ENCODE measurements at places on chromosomes 11 and 22.
A peak's percentile ranks its signal among the peaks of the same experiment; 100 is the strongest.

DNA sequence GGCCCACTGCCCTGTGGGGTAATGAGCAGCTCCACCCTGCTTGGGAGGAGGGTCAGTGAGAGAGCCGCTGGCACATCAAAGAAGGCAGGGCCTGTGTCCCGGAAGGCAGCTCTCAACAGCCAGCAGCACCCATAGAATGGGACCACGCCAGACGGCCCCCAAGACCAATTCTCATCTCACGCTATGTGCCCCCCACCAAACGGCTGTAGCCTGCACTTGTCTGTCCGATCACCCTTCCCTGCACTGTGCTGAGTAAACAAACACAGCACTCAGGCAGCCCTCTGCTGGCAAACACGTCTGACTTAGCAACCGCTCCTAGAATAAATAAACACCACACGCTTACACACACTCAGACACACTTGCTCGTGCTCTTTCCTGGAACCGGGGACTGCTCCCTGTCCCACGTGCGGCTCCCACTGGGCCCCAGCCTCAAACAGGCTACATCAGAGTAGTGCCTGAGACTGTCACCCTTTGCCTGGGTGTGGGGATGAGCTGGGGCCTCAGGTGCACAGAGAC lies 53.2 kb upstream of the CDON start:
- peak; percentile 95 for DNase-seq

DNA sequence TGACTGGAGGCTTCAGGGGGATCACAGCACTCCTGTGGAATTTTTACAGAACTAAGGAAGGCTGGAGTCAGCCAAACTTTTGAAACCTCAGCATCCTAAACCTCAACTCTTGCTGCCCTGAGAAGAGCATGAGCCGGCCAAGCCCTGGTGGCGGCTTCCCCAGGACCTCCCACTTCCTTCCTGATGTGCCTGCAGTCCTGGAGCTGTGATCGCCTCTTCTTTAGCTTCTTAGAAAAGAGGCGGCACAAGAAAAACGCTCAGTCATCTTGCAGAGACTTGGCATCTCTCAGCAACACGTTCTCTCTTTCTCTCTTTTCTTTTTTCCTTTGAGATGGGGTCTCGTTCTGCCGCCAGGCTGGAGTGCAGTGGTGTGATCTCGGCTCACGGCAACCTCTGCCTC lies 40.4 kb upstream of the AMPD3 start:
- DNase-seq: peak; percentile 21

DNA sequence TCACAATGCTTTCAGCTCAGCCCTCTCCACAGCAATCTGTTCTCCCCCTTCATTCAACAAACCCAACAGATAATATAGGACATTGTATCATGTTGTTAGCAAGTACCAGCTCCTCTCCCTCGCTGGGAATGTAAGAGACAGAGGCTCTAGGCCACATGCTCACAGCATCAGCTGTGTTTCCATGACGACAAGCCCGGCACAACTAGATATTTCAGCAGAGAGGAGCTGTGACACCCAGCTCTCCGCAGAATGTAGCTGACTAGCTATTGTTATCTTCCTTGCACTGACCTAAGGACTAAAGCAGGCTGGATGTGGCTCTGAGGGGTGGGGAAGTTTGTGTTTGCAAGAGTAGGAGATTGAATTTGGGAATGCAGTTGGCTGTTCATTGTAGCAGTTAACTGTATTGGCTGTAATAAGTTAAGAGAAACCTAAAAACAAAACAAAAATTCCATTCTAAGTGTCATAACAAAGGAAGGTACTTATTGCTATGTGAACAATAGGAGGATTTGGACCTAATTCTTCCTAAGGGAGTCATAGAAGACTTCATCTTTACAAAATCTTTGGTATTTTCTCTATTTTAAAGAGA lies 28.0 kb upstream of the RRAS2 start:
- peak; percentile 89 for DNase-seq

DNA sequence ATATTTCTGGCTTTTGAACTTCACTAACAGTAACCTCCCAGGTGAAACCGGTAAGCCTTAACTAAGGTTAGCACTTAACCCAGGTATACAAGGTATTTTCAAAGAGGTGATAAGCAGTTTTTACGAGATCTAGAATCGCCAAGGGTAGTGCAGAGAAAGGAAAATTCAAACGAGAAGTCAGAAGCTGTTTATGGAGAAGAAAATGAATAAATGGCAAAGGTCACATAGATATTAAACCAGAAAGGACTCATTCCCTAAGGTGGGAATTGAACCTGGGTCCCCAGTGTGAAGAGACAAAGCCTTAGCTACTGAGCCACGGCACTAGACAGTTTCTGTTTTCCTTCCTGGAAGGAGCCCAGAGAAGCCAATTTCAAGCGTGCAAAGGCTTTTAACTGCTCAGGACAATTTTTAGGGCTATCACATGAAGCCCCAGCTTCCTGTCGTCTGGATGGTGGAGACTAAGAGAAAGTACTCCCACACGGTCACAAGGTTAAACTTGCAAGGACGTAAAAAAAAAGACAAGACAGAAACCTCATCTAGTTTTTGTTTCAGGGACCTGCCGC lies 5.7 kb upstream of the C1QTNF6 start:
- peak; percentile 36 for DNase-seq

DNA sequence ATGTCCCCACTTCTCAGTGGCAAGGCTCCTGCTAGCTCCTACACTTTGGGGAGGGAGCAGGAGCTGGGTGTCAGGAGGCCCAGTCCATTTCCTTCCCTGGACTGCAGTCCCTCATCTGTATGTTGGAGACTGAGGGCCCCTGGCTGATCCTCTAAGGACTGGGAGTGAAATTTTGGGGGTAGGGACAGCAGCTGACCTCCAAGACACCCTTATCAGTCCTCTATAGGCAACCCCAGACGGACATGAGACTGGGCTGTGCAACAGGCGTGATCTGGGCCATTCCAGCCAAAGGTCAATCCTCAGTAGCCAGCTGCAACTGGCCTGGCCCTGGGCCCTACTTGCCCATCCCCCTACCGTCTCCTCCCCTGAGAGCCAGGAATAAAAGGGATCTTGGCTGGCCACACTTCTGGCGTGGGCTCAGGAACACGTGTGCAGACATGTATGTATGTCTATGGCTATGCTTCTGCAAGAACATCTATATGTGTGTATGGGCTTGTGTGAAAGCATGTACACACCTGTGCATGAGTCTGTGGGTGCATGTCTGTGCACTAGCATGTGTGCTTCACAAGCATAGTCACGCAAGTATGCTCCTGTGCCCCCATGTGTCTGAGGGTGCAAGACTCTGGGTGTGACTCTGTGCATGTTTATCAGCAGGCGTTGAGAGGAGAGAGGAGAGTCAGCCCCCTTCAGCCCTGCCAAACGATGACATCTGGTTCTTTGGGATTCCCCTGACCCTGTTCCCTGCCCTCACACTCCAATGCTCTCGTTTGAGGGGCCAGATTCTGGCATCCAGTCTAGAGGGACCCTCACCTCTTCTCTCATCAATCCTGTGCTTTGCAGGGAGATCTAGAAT lies 24.6 kb upstream of the DGAT2 start:
- DNase-seq: no peak

DNA sequence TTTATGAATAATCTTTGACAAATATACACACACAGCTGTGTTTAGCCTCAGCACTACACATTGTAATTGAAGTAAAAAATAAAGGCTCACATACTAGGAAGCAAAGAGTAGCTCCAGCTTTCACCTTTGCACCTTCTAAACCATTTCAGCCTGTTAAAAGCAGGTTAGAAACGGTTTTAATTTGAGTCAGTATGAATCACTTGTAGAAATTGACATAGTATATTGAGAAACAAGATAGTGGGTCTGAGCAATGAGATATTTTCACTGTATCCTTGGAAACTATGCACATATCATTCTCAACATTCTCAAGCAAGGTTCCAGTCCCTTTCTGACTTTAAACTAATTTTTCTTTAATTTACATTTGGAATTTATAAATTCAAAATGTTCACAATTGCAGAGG lies 380.3 kb downstream of the AASDHPPT start:
- peak; percentile 89 for DNase-seq

GRCh38 chr11:20861322-20861721 lies 191.9 kb downstream of the NELL1 start:
- no peak for DNase-seq

DNA sequence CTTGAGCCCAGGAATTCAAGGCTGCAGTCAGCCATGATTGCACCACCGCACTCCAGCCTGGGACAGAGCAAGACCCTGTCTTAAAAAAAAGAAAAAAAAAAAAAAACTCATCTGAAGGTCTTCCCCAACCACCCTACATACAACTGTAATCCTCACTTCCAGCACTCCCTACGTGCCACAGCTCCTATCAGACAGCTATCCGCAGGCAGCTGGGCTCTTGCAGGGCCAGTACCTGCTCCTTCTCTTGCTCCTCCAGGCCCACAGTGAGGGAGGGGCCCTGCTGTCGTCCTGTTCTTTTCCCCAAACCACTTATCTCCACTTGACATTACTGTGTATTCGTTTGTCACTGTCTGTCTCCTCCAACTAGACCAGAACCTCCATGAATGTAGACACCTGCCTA lies 156.1 kb upstream of the NECTIN1 start:
- DNase-seq: no peak

DNA sequence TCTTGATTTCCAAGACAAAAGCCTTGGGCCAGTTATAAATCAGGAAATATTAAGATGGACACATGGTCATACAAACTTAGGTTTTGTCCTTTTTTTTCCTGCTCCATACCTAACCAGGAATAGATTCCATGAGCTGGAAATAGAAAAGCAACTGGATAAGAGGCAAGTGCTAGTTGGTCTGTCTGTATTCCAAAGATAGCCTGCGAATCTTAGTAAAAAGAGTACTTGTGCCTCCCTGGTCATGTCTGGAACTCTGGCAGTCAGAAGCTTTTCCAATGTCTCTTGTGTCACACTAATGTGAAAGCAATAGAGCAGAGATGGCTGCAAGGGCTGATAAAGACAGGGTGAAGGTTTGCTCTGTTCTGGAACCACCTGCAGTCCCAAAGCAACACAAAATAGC lies 590.2 kb upstream of the ANO5 start:
- DNase-seq: no peak

DNA sequence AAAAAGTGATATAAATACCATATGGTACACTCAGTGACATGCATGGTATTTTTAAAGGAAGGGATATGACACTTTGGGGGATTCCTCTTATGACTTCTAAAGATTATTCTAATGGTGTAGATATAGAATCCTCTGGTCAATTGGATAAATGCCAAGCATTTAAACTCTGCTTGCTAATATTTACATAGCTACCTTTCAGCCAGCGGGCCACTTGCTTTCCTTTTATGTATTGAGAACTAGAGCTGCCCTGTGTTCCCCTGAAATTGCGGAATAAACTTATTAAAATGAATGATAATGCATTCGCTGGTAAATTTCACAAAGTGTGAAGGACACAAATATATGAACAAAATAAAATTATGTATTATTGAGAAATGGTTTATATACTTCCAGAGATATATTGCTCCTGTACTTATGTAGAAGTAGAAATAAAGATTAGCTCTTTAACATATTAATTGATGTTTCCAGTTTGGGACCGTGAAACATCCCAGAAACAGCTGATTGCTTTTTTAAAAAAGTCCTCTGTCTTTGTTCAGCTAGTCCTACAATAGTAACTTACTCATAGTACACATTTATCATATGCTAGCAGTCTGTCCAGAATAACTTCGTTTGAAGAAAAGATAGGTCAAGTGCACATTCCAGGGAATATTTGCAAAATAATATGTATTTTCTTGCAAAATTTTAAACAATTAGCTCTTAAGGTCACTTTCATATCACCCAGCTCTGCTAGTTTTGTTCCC lies 40.1 kb upstream of the CARD18 start:
- DNase-seq: no peak

DNA sequence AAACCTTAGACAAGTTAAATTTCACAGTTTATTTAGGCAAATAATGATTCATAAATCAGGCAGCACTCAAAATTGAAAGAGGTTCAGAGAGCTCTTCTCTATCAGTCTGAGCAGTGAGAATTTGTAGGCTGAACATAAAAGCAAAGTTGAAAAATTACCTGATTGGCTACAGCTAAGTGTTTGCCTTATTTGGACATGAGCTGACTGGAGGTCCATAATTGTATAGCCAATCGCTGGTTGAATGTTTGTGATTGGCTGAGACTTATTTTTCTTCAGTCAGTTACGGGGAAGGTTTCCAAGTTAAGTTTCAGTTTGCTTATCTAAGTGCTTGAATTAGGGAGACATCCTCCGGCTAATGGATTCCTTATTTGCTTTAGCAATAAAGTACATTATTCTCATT lies 527.5 kb downstream of the CNTN5 start:
- DNase-seq: peak; percentile 17

GRCh38 chr11:120105576-120105975 lies 32.3 kb downstream of the TRIM29 start:
- no peak for DNase-seq

DNA sequence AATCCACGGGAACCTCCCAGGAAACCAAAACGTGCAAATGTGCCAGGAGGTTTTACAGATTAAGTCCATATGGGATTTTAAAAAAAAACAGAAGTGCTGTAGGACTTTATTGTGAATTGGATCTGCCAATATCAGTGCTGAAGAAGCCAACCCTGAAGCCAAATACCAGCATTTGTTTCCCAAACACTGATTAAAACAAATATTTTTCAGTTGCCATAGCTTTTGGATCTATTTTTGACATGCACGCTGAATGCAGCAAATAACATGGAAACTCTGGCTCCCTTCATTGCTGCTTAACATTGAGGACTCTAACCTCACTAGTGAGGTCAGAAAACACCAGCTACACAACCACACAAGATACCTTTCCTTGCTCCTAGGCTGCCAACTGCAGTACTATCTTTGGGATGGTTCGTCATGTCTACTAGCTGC lies 28.4 kb upstream of the SIK2 start:
- DNase-seq: no peak

DNA sequence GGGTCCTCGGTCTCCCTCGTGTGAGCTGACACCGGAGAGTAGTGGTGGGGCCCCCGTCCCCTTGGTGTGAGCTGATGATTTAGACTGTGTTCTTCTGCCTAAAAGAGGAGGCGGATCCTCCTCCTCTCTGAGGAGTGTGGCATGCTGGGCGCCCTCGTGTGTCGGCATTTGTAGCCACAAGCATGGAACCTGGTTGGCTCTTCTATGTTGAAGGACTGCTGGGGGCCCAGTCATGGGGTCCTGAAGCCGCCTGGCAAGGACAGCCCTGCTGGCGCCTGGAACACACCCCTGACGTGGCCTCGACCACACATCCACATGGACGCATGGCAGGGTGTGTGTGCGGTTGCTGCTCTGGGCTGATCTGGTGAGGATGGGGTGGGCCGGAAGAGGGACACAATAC lies 50.2 kb downstream of the AP2A2 start:
- peak; percentile 52 for DNase-seq
